ENCODE measurements at places on chromosomes 7 and 10.

DNA sequence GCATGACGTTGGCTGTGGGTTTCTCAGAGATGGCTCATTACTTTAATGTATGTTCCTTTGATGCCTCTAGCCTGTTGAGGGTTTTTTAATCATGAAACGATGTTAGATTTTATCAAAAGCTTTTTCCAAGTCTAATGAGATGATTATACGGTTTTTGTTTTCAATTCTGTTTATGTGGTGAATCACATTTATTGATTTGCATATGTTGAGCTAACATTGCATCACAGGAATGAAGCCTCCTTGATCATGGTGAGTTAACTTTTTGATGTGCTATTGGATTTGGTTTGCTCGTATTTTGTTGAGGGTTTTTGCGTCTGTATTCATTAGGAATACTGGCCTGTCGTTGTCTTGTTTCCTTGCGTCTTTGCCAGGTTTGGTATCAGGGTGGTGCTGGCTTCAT lies 52.3 kb upstream of the PTPN12 start:
- no peak for DNase-seq

DNA sequence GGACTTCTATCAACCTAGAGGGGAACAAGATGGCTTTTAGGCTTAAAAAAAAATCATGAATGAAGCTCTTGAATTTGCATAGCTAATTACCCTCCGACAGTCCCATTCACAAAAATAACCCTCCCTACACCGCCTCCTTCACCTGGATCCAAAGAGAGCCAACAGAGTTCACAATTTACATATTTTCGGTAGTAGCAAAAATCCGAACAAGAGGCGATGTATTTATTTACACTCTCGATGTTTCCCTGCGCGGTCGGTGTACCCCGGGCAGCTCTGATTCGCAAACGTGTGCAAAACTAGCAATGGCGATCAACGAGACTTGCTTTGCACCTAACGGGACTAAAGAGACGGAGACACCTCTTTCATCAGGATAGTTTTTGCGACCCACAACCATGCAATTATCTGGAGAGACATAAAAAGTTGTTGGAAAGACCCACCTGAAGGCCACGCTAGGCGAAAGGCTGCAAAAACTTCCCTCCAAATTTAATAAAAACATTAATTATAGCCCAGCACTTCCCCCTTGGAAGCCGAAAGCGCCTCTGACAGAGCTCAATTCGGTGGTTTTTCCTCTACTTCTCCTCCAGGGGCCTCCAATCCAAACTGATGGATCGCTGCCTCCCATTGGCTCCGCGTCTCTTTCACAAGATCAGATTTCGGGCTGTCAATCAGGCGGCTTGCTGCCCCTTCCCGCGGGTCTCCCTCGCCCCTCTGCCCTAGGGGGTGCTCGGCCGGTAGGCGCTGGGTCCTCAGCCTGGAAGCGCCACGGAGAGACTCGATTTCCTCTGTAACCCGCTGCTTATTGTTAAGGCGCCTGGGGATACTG lies at the start of gene ETV1:
Gene ETV1 (minus strand): TSS at position 541 of the 823 bp plus-strand sequence. CDS start 614 bp downstream, outside the sequence.
- DNase-seq = no peak

- no peak for DNase-seq
These were observed 19.5 kb downstream of the COL28A1 start for GRCh38 chr7:7516156-7516555.

DNA sequence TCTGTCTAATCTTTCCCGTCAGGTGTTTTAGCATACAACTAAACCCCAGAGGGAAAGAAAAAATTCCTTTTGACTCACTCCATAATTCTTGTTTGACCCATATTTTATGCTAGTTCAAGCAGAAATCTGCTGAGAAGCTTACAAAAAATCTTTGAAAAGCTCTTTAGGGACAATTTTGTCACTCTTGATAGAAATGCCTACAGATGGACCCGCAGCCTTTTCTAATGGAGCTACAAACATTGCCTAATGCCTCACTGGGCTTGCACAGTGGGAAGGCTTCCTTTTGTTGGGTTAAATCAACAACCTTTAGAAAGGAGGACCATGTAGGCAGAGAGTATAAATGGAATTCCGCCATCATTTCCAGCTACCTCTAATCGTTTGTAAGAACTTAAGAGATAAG lies 344.5 kb downstream of the PCLO start:
- DNase-seq = no peak

- DNase-seq = no peak
These were observed 84.5 kb downstream of the SRPK2 start for GRCh38 chr7:105304040-105304895.

GRCh38 chr10:101090597-101090996 lies 28.8 kb downstream of the KAZALD1 start:
- no peak for DNase-seq

GRCh38 chr7:100708395-100708794 lies 2.5 kb downstream of the POP7 start:
- no peak for DNase-seq
